ENCODE measurements at places on chromosomes 7 and 10.

DNA sequence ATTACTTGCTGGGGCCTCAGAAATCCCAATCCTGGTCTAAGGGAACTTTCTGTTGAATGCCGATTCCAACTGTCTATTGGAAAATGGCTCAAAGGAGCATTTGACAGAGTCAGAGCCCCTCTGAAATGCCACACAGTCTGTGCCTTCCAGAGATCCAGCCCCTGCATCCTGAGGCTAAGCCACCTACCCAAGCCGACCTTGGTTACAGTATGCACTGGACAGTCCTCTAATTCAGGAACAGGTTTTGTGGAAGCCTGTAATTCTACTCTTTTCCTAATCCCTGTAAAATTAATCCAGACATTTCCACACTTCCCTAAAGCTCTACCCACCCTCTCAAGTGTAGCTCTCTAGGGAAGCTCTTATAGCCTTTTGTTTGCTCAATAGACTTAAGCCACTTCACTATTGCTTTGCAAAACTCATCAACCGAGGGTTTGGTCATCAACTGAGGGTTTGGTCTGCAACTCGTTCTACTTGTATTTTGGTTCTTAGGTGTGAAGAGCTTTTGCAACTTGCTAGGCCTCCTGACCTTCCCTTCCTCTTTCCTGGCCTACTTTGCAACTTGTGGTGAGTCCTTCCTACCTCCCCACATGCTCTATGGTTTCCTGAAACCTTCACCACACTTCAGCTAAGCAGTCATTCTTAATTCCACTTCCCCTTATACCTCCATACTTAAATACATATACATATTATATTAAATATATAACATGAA lies 364.8 kb downstream of the SFMBT2 start:
- peaks cover 14% of the 10 kb centered on the region for H3K4me1 ChIP-seq
- DNase-seq, result no peak

DNA sequence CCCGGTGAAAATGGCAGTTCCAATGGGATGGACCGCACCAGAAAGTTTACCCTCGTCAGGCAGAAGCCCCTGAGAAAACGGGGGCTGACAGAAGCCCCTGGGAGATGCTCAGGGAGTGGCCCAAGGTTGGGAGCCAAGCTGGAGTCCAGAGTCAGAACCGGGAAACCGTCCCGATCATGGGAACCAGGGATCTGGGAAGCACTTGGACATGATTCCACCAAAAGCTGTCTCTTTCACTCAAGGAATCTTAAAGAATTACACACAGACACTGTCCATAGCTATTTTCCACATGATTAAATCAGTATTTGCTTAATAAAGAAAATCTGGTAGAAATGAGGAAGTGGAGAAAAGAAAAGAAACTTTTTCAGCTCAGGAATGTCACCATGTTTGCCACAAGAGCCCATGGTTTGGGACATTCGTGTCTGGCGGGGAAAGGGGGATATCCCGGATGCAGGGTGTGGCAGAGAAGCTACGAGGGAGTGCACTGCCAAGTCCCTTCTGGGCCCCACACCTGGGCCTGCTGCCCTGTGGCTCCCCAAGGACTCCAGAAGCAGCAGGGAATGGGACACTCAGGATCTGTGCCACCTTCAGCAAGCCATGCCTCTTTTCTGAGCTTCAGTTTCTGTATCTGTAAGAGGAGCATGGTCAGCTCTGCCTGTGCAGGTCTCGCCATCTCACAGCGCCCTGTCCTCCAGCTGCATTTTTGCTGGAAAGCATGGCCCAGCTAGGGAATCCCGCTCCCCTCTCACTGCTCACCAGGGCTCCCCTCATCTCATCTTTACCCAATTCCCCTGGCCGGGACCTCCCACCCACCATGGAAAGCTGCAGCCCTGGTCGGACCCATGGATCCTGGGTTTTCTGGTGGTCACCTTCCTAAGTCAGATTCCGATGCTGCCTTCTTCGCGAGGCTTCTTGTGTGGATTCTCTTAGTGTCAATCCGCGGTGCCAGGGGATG lies 225.1 kb upstream of the GRB10 start:
- H3K27ac ChIP-seq, result no peak overlapping the region
- H3K4me1 ChIP-seq, result no peaks in the 10 kb centered on the region
- no peaks in the 10 kb centered on the region for H3K27me3 ChIP-seq
- peak; percentile 44 for DNase-seq
- no peaks in the 10 kb centered on the region for H3K36me3 ChIP-seq

GRCh38 chr7:37377231-37377630 lies 71.4 kb downstream of the ELMO1 start:
- no peak overlapping the region for H3K27ac ChIP-seq
- H3K4me3 ChIP-seq, result no peak overlapping the region
- H3K4me1 ChIP-seq, result no peaks in the 10 kb centered on the region
- no peak for DNase-seq
- H3K36me3 ChIP-seq, result no peaks in the 10 kb centered on the region

DNA sequence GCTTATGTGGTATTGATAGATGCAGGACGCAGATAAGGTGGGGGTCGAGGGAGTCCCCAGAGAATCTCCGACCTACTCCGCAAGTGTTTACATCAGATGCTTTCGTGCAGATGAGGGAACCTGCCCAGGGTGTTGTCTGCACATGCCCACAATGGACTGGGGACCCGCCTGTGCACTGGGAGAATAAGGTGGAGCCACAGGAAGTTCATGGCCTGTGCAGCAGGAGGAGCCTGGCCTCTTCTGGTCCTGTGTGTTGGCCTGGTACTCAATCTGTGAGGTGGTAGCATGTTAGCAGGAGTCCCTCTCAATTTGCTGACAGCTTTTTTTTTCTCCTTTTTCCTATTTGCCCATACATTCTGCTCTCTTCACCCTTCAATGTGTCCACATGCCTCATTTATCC lies 54.1 kb upstream of the AKR1C1 start:
- H3K27me3 ChIP-seq, result no peaks in the 10 kb centered on the region
- no peak overlapping the region for H3K4me3 ChIP-seq
- no peak for DNase-seq
- no peaks in the 10 kb centered on the region for H3K4me1 ChIP-seq
- no peak overlapping the region for H3K27ac ChIP-seq
- no peaks in the 10 kb centered on the region for H3K36me3 ChIP-seq

- H3K4me1 ChIP-seq, result no peaks in the 10 kb centered on the region
- no peak for DNase-seq
- H3K27ac ChIP-seq, result no peak overlapping the region
- H3K36me3 ChIP-seq, result no peaks in the 10 kb centered on the region
These were observed 547.5 kb upstream of the C7orf33 start for GRCh38 chr7:148042935-148043631.

- no peak overlapping the region for H3K27ac ChIP-seq
- H3K4me1 ChIP-seq, result peaks cover 6% of the 10 kb centered on the region
- no peaks in the 10 kb centered on the region for H3K36me3 ChIP-seq
- H3K27me3 ChIP-seq, result no peaks in the 10 kb centered on the region
- no peak for DNase-seq
- H3K4me3 ChIP-seq, result no peak overlapping the region
These were observed 29.5 kb downstream of the MDH2 start for GRCh38 chr7:76077435-76077834.

DNA sequence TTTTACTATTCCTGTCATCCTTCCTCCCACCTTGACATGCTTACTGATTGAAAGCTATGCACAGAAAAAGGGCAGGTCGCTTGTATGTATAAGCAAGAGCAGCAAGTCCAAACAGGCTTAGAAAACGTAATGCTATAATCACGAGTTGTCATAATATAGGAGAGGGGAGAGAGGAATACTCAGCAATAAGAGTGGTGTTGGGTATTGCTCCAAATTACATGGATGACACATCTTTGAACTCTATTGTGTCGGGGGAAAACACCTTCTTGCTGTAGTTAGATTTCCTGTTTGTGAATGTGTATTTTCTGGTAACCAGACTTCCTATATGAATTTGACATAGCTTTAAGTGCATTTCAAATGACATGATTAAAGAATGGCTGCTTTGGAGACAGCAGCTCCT lies 7.5 kb downstream of the MET start:
- H3K4me3 ChIP-seq, result no peak overlapping the region
- H3K4me1 ChIP-seq, result no peaks in the 10 kb centered on the region
- H3K27ac ChIP-seq, result no peak overlapping the region
- no peaks in the 10 kb centered on the region for H3K27me3 ChIP-seq
- H3K36me3 ChIP-seq, result no peaks in the 10 kb centered on the region
- no peak for DNase-seq

DNA sequence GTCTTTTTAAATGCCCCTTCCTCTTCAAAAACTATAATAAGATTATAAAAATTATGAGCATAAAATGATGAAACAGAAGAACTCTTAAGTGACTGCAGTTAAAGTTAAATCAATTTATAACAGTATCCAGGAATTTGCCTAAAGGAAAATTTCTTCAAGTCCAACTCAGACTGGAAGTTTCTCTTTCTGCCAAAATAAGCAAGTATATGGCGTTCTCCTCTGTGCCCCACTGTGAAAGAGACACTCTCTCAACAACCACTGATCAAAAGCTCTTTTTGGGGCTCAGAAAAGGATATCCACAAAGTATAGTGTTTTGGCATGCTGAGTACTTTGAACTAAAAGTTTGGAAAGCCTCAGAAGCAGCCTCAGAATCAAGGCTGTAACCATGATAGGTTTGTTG lies 139.9 kb downstream of the SKIDA1 start:
- H3K4me3 ChIP-seq, result no peak overlapping the region
- H3K4me1 ChIP-seq, result no peaks in the 10 kb centered on the region

DNA sequence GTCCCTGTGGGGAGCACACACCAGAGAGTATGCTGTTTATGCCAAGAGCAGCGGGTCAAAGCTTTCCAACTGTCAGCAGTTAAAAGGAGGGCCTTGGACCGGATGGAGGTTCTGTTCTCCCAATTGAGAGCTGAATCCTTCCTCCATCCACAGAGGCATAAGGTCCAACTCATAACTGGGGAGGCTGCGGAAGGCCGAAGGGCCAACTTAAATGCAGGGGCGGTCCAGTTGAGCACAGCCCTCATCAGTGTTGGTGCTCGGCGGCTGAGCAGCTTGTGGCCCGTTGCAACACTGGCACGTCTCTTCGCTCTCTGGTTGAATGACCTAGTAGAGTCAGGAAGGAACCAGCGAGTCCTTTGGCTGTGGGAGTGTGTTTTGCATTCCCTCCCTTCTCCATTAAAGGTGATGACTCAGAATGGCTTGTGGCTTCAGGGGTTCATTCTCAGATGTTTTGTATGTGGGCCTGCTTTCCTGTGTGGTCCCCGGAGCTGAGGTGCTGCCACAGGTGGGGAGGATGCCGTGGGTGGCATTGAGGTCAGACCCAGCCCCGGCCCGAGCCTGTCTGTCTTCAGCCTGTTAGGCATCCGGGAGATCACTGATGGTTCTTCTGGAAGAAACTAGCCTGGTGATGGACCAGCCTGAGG lies 44.8 kb upstream of the DMBT1 start:
- no peak overlapping the region for H3K27ac ChIP-seq
- no peaks in the 10 kb centered on the region for H3K4me1 ChIP-seq
- H3K27me3 ChIP-seq, result no peaks in the 10 kb centered on the region
- no peak overlapping the region for H3K4me3 ChIP-seq
- no peaks in the 10 kb centered on the region for H3K36me3 ChIP-seq

DNA sequence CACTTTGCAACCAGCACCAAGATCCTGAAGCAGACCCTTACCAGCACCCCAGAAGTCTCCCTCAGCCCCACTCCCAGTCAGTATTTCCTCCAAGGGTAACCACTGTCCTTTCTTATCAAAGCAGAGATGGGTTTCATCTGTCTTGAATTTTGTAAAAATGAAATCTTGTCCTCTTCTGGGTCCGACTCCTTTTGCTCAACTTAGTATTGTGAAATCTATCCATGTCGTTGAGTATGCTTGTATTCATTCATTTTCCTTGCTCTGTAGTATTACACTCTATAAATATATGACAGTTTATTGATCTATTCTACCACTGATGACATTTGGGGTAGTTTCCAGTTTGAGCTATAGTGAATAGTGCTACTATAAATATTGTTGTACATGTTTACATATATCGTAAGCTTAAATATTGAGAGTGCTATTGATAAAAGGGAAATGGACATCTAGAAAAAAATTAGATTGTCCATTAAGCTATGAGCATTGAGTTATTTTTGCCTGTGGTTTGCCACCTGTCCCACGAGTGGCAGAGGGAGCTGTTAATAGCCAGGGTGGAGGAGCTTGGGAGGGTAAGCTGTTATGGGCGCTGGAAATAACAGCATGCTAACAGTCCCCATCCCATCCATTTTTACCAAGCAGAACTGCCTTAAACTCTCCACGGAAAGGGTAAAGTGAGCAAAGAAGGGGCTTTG lies 36.5 kb downstream of the AIFM2 start:
- DNase-seq, result no peak
- no peak overlapping the region for H3K4me3 ChIP-seq
- H3K27ac ChIP-seq, result no peak overlapping the region
- H3K36me3 ChIP-seq, result peaks cover 7% of the 10 kb centered on the region
- H3K4me1 ChIP-seq, result no peaks in the 10 kb centered on the region

DNA sequence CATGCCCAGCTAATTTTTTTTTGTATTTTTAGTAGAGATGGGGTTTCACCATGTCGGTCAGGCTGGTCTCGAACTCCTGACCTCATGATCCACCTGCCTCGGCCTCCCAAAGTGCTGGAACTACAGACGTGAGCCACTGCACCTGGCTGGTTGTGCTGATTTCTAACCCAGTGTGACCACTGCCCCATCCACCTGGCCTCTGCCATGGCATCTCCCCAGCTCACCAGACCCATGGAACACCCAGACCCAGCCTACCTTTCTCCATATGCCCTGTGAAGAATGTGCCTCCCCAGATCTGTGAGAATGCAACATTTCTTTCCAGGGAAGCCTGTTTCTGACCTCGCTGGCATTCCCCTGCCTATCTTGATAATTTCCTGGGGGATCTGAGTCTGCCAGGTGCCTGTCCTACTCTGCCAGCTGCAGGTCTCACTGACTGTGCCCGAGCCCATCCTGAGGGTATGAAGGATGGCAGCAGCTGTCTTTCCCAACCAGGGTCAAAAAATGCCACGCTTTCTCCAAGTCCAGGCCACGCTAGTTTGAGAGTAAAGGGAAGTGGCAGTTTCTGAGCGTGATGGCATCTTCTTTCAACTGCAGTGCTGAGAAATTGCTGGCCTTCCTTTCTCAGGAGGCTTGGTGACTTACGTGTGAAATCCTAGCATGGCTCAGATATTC lies 324.4 kb upstream of the ZNF32 start:
- no peaks in the 10 kb centered on the region for H3K36me3 ChIP-seq
- H3K4me3 ChIP-seq, result no peak overlapping the region

- H3K36me3 ChIP-seq, result no peaks in the 10 kb centered on the region
- no peak for DNase-seq
- H3K27me3 ChIP-seq, result no peaks in the 10 kb centered on the region
- H3K4me1 ChIP-seq, result no peaks in the 10 kb centered on the region
- H3K4me3 ChIP-seq, result no peak overlapping the region
These were observed 247.4 kb upstream of the ETV1 start for GRCh38 chr7:14236834-14237233.

DNA sequence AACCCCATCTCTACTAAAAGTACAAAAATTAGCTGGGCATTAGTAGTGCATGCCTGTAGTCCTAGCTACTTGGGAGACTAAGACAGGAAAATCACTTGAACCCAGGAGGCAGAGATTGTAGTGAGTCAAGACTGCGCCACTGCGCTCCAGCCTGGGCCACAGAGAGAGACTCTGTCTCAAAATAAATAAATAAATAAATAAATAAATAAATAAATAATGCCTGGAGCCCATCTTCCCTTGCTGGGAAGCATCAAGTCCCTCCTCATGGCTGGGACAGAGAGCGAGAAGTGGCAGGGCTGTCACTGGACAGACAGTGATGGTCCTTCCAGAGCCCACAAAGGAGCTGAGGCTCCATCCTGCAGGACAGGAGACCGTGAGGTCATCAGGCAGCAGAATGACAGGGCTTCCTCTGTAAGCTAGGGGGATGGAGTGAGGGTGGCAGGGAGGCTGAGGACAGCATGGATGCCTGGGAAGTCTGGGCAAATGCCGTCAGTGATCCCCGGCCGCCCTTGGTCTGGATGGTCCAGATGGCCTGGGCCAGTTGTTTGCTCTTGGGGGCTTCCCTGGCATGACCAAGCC lies 36.4 kb upstream of the ELN start:
- H3K4me3 ChIP-seq, result no peak overlapping the region
- no peaks in the 10 kb centered on the region for H3K36me3 ChIP-seq
- no peaks in the 10 kb centered on the region for H3K27me3 ChIP-seq
- H3K27ac ChIP-seq, result peak overlapping the region; percentile 67
- peaks cover 9% of the 10 kb centered on the region for H3K4me1 ChIP-seq
